ENCODE measurements at places on chromosomes 16 and 17.

DNA sequence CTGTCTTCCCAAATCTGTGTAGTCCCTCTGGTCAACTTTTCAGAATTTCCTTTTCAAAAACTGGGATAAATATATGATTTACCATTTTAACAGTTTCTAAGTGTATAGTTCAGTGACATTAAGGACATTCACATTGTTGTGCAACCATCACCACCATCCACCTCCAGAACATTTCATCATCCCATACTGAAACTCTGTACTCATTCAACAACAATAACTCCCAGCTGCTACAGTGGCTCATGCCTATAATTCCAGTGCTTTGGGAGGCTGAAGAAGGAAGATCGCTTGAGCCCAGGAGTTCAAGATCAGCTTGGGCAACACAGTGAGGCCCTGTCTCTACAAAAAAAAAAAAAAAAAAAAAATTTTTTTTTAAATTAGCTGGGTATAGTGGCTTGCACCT is 131.0 kb downstream of the AATF start:
- no peak for DNase-seq

DNA sequence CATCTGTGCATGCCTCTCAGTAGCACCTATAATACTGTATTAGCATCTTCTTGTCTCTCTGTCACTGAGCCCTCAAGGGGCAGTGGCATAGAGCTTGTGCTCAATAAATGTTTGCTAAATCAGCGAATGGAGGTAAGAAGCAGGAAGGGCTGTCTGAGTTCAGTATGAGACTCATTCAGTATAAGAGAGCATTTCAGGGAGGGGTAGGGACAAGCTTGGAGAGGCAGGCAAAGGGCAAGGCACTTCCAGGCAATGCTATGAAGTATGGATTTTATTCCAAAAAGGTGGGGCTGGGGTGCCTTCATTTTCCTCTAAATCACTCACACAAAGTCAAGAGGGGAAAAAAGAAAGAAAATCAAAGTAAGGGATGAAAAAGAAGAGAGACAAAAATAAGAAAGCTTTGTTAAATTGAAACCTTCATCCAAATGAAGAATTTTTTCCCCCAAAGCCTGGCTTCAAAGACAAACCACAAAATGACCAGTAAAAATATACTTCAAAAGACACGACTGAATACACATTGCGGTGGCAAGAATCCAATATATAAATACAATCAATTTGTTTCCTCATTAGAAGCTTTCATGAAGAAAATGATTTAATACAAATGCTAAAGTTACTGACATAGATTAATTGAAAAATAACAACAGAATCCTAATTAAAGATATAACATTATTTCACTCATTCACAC is 51.2 kb downstream of the SKAP1 start:
- DNase-seq, result no peak

DNA sequence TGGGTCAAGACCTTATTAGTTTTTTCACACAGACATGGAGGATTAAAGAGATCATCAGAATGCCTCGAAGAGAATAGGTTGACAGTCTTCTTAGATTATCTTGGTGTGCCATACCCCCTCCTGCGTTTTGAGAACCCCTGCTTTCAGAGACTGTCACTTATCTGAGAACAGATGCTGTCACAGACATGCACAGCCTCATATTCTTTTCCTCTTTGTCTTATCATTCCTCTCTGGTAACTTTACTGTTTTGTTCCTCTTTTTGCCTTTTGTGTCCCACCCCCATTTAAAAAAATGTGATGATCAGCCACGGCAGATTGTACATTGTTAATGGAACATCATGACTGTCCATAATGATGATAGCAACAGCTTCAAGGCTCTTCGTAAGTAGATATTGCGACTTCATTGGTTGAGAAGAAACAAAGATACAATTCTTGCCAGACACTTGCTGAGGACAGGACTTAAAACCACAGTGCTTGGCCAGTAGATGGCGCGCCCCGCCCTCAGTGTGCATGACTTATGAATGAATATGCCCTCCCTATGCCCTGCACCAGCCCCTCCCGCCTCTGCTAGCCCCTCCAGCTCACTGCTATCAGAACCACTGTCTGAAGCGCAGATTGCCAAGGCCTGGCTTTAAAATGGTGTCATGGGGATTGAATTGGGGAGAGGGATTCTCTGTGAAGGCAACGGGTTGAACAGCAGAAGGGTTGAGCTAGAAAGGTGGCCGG is 2.6 kb upstream of the PITPNC1 start:
- DNase-seq, result peak; percentile 98

DNA sequence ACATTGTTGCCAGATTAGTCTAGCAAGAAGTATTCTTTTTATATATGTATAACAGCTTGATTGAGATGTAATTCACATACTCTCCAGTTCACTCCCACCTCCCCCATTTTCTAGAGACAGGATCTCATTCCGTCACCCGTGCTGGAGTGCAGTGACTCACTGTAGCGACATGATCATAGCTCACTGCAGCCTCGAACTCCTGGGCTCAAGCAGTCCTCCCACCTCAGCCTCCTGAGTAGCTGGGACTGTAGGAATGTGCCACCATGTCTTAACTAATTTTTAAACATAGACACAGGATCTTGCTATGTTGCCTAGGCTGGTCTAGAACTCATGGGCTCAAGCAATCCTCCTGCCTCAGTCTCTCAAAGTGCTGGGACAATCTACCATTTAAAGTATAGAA is 3.3 kb upstream of the RSAD1 start:
- DNase-seq, result no peak

GRCh38 chr17:18859256-18859655 is 1.3 kb downstream of the PRPSAP2 start:
- DNase-seq, result no peak

GRCh38 chr17:35842239-35842638 is 26.5 kb downstream of the HEATR9 start:
- DNase-seq, result no peak

DNA sequence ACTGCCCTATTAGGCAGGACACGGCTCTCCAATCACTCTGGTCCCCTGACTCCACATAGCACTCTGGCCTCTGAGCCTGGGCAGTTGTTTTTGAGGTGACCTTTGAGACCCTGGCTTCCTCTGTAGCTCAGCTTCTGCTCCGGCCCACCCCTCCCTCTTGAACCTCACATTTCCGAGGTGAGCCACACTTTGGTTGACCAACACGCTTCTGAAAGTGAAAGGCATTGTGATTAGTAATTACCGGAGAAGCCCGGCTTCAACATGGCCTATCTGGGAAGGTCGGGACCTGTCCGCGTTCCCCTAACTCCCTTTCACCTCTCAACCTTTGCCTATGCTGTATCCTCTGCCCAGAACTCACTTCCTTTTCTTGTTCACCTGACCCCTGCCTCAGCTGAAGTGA is 10.3 kb upstream of the ITGAX start:
- DNase-seq, result no peak

DNA sequence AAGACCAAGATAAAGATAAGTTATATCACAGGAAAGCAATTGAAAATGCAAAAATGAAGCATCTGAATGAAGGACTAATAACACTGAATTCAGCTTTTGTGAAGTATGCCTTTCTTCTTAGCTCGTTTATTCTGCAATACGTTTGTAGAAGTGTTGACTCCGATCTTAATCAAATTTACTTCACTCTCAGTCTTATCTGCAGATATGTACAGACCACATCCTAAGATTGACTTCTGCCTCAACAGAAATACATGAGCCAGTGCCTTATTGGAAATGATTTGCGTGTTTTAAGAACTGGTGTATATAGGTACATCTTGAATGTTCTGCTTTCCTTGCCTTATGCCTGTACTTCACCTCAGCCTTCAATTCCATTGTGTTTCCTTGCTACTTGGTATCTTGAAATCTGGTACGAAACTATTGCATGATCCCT is 1.3 kb downstream of the ATF7IP2 start:
- no peak for DNase-seq

- DNase-seq, result no peak
Measured at GRCh38 chr16:50622029-50622428, 59.1 kb downstream of the SNX20 start.

DNA sequence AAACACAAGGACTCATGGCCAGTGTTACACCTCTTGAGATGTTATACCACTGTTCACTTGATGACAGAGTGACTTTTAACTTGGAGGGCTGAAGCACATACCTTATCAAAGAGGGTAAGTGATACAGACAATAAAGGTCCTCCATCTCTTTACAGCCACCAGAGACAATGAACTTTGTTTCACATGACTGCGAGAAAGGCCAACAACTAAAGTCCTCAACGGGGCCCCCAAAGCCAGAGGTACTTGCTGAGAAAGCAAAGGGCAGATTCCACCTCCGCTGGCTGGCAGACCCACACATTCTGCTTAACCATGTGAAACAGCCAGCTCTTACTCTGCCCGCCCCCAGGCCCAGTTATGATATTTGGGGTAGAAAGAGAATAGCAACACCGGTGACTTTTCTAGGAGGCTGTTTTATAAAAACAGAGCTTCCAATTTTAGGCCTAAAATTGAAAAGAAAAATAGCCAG is 21.4 kb downstream of the DCUN1D3 start:
- no peak for DNase-seq

DNA sequence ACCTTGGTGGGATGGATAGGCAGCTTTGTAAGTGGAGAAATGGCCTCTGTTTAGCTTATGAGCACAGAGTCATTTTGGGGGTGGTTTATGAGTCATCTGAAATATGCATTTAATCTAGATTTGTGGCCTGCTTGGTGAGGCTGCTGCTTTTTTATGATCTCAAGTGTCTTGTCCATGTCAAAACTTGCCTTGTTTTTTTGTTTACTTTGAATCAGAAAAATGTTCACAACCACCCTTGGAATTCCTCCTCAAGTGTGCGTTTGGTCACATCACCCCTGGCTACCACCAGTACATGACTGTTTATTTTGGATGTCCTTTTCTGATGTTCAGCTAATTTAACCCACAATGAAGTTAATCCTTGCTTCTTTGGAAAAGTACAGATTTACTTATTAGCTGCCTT is 64.6 kb downstream of the FTO start:
- DNase-seq, result peak; percentile 58

GRCh38 chr17:65990593-65990992 is 201.3 kb downstream of the CEP112 start:
- no peak for DNase-seq

DNA sequence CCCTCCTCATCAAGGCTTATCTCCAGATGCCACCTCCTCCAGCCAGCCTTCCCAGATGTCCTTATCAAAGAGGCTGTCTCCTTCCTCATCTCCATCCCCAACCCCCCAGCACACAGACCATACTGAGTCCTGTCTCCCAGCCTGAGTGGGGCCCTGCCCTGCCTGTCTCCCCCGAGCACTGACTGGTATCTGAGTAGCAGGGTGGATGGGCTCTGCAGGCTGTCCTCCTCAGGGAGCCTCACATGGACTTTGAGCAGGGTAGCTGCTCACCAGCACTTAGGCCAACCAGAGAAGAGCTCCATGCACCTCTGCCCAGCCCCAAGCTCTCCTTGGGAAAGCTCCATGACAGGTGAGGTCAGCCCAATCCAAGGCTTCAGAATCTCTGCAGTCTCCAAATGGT is 20.0 kb upstream of the ITGA3 start:
- no peak for DNase-seq

GRCh38 chr17:41734139-41734948 is at the start of gene HAP1:
TSS of gene HAP1 (minus strand) at chr17:41734643. CDS start at chr17:41734634, 9 bp downstream.
- DNase-seq, result peak; percentile 43

- DNase-seq, result peak; percentile 48
Measured at GRCh38 chr16:46648656-46649055, 27.5 kb upstream of the SHCBP1 start.

- peak; percentile 37 for DNase-seq
Measured at GRCh38 chr16:56657555-56658326, at the start of gene MT1F. TSS of gene MT1F (plus strand) at chr16:56657959. CDS start at chr16:56658059, 100 bp downstream.

- no peak for DNase-seq
Measured at GRCh38 chr17:69450918-69451317, 36.4 kb downstream of the MAP2K6 start.

DNA sequence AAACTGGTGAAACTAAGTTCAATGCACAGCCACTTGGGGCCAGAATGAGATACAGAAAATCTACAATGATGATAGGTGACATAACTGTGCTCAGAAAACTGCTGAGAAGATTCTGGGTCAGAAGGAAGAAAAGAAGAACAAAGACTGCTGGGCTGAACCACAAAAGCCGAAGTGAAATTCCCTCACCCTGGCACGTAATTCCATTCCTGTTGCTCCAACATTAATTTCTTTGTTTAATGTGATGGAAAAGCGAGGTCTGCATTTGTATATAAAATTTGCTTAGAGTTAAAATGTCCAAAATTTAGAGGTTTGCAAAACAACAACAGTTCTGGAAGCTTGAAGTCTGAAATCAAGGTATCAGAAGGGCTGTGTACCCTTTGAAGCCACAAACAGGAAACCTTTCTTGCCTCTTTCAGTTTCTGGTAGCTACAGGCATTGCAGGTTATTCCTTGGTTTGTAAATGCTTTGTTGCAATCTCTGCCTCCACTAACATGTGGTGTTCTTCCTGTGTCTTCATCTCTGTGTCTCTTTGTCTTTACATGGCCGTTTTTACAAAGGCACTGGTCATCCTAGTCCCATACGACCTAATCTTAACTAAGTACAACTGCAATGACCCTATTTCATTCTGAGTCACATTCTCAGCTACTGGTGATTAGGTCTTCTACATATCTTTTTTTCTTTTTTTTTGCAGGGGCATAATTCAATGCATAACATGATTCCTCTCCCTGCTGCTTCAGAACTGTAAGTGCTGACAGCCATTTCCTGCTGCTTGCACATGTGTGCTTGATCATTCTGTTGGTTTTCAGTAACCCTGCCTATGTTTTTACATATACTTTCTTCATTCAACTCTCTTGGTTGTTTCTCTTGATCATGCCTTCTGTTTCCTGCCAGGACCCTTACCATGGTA is 603.0 kb upstream of the CDH8 start:
- DNase-seq, result no peak

DNA sequence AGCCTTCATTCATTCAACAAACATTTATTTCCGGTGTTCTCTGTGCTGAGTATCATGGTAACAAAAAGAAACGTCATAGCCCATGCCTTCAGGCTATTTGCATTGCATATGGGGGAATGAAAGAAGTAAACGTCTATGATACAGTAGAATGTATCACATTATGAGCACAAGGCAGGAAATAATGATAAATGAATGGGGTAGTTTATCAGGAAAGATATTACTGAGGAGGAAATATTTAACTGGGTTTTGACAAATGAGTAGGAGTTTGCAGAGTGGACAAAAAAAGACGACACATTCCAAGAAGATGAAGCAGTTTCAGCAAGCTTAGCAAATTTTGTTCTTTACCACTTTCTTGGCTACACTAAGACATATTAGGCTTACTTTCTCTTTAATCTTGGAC is 1.3 kb upstream of the KRTAP4-7 start:
- peak; percentile 93 for DNase-seq

DNA sequence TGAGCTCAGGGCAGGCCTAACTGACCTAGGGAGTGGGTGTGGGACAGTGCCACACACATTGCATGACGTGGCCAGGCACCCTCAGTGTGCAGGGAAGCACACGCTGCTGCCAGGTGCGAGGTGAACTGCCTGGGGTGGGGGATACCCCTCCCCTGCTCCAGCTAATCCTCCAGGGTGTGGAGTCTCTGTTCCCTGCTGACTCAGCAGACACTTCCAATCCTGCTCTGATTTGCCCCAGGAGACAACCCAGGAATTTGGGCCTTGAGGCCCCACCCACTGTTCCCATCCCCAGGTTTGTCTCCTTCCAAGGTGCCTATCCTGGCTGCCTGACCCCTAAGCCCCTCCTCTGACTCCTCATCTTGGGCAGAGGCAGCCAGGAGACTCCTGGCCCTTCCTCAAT is 10.7 kb downstream of the DLX3 start:
- DNase-seq, result no peak

GRCh38 chr16:82440336-82440735 is 186.4 kb upstream of the CDH13 start:
- DNase-seq, result no peak

GRCh38 chr17:40720899-40721298 is 17.3 kb upstream of the KRT24 start:
- DNase-seq, result no peak

Measured in SK-MEL-5 (cell line).